Left ventricle myocardium inferior (tissue), 1 donor: ENCODE measurements at places on chromosomes 12 and 14.

DNA sequence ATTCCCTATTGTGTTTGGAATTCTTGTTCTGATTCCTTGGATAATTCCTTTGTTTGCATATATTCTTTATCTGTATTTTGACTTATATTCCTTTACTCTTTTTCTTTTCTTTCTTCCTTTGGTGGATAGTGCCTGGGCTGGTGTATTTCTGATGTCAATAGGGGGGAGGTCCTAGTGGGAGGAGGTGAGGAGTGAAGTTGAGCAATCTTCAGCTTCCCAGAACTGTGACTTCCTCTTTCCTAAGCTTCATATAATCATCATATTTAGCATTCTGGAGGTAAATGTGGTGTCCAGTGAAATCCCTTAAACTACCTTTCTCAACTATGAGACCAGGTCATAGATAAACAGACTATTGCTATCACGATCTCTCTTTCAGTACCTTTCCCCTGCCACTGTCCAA, 29.6 kb upstream of the TBPL2 start:
- DNase-seq: no peak

DNA sequence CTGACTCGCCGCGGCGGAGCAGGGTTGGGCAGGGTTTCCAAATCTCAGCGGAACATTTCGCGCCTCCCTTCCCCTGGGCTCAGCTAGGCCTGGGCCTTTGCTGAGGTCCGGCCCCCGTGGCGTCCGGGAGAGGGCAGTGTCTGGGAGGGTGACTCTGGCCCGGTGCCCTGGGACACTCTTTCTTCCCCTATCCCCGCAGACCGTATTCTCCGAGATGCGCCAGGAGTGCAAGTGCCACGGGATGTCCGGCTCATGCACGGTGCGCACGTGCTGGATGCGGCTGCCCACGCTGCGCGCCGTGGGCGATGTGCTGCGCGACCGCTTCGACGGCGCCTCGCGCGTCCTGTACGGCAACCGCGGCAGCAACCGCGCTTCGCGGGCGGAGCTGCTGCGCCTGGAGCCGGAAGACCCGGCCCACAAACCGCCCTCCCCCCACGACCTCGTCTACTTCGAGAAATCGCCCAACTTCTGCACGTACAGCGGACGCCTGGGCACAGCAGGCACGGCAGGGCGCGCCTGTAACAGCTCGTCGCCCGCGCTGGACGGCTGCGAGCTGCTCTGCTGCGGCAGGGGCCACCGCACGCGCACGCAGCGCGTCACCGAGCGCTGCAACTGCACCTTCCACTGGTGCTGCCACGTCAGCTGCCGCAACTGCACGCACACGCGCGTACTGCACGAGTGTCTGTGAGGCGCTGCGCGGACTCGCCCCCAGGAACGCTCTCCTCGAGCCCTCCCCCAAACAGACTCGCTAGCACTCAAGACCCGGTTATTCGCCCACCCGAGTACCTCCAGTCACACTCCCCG, 3.0 kb downstream of the WNT1 start:
- DNase-seq: no peak

- peak; percentile 77 for DNase-seq
Observed at GRCh38 chr14:58752771-58753201, 115.0 kb downstream of the DACT1 start.

GRCh38 chr14:74915826-74916225, 7.2 kb downstream of the RPS6KL1 start:
- no peak for DNase-seq

DNA sequence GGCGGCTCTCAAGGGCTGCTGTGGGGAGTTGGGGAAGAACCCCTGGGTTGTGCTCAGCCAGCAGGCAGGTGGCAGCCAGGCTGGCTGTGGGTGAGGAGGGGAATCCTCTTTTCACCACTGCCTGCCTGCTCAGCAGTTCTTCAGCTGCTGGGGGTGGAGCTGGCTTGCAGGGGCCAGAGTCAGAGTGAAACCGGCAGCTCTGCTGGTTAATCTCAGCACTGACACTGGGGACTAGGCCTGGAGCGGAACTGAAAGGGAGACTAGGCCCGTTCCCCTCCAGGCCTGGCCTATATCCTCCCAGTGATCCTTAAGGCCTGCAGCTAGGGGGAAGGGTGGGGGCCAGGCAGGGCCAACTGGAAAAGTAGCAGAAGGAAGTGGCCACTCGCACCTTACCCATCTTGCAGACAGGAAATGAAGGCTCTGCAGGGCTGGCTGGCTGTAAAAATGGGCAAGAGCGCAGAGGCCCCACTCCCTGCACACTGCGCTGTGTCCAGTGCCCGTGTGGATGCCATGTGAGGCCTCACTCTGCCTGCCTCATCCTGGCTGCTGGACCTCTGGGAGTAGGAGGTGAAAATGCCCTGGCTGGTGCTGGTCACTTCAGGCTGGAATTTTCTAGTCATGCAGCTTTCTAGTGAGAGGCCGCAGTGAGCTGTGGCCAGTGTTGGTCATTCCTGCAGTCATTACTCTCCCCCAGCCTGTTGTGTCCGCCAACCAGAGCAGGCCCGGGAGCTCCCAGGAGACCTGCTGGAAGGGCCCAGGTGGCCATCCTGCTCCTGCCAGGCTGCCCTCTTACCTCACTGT, 39.4 kb downstream of the SH2B3 start:
- peak; percentile 69 for DNase-seq

DNA sequence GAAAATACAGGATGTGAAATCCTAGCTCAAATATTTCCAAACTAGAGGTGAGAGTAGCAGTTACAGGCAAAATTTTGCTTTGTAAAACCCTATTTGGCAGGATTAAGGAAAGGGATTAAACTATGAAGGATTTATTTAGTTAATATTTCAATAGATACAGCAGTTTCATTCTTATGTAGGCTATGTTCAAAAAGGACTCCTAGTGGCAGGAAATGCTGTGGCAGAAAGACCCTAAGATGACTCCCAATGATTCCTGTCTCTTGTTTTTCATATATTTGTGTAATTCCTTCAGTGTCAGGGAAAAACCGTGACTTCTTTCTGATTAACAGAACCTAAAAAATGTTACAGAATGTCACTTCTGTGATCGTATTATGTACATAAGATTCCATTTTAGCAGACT, 299.5 kb upstream of the RPL10L start:
- no peak for DNase-seq

DNA sequence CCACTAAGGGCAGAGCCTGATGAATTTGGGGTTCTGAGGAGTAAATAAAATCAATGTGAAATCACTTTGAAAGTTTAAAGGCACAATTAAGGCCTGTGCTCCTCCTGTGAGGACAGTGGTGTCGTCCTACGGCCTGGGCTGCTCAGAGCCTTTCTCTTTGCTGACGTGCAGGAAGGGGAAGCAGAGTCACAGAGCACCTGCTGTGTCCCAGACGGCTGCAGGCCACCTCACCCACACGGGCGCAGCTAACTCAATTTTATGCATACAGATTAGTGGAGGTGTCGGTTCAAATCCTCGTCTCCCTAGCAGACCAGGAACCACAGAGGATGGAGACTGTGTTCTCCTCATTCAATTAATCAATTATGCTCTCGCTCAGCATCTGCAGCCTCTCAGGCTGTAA, 11.4 kb upstream of the DLK1 start:
- DNase-seq: no peak

DNA sequence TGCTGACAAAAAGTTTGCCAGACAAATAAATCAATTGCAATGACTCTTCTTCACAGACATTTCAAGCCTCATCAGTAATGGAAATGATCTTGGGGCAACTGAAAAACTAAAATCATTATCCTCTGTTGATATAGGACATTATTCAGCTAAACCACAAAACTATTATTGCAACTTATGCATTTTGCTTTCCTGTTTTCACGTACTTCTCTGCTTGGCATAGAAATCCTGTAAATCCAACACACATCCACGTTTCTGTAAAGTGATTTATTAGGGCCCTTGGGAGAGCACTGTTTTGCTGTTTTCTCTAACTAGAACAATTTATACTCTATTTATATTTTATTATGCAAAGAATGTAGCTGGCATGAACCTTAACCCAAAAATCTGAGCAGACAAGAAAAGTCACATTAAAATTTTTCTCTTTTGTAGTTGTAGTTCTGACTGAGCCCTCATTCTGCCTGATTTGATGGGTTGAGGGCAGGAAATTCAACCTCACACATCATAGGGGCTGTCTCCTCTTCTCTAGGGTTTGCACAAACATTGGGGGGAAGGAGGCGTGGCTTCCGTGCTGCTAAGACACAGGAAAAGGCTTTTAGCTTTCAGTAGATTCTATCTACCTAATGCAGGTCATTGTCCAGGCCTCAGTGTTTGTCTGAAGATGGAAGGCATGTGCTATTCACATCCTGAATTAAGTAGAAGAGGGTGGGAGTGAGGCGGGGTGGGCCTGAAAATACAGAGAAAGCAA, 11.5 kb upstream of the NUP107 start:
- DNase-seq: no peak

- no peak for DNase-seq
Observed at GRCh38 chr12:116642683-116643082, 83.5 kb downstream of the MAP1LC3B2 start.

DNA sequence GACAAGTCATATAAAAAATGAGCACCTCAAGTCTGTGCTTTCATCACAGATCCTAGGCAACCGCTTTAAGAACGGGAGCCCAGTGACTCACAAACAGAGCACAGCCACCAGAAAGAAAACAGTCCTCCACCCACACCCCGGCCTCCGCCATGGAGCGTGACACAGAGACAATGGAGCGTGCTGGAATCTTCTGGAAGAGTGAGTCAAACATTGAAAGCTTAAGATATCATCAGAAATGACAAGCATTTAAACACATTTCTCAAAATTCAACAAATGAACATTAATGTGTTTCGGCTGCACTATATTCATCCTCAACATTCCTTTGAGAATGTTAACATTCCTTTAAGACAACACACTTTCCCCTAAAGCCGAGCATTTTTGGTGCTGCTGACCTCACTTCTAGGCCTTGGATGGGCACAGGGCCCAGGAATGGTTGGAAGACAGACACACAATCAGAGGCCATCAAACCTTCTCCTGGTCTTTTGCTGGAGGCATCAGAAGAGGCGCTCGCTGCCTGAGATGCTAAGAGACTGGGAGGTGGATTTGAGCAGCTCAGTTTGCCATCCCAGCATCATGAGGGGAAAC, 23.6 kb upstream of the TMEM132D start:
- no peak for DNase-seq

DNA sequence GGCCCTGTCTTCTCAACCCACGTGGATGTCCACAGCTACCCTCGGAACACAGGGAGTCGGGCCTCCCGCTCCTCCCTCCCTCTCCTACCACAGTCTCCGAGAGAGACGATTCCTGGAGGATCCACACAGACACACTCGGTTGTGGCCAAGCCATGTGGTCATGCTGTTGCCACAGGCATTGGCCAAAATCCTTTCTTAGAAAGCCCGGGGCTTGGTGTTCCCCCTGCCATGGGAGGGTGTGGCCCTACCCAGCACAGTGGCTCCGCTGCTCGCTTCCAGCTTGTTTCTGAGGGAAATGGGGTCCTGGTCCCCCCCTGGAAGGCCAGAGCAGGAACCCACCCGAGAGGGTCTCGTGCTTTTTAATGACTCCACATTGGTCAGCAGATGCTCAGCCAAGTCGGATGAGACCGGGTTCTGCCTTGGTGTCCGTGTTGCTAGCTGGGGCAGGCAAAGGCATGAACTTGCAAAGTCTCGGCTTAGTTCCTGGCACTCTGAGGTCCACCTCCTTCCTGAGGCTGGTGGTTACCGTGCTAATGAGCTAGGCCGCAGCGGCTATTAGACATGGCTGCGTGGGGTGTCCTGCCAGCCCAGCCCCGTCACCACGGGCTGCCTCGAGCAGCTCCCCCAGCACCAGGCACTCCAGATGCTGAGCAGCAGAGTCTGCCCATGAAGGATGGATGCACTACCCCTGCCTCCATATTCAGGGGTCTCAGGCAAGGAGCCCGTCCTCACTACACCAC, 46.8 kb upstream of the MEG3 start:
- no peak for DNase-seq

DNA sequence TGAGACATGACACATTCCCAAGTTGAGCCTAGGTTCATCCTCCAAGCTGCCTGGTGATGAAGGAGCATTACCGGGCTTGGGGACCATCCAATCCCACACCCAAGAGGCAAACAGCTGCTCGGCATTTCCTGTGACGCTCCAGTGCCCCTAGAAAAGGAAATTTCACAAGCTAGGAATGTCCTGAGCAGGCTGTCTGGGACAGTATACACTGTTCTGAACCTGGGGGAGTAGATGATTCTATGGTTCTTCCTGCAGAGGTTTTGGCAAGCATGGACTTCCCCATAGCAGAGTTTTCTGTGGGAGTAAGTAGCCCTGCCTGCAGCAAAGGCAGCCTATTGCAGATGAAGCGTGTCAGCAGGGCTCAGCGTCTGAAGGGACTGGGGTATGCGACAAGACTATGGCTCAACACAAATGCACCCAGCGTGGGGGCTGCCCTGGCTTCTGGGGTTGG, 47.4 kb upstream of the SRSF5 start:
- DNase-seq: peak; percentile 50

GRCh38 chr14:56394826-56395530, 184.6 kb upstream of the TMEM260 start:
- DNase-seq: no peak

DNA sequence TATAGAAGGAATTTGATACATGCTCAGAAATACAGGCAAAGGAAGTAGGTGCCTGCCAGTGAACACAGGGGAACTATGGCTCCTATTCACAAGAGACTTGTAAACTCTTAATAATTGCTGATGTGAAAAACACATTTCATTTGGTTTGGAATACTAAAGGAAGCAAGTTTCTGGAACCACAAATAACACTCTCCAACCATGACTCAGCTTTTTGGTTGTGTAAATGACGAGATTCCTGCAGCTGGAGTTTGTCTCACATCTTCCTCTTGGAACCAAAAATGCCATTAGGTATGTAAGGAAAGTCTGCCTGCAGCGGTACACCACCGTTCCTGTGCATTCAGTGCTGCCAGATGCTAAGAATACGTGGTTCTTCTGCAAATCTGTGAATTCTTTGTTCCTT, 4.5 kb upstream of the OR11H6 start:
- DNase-seq: no peak

DNA sequence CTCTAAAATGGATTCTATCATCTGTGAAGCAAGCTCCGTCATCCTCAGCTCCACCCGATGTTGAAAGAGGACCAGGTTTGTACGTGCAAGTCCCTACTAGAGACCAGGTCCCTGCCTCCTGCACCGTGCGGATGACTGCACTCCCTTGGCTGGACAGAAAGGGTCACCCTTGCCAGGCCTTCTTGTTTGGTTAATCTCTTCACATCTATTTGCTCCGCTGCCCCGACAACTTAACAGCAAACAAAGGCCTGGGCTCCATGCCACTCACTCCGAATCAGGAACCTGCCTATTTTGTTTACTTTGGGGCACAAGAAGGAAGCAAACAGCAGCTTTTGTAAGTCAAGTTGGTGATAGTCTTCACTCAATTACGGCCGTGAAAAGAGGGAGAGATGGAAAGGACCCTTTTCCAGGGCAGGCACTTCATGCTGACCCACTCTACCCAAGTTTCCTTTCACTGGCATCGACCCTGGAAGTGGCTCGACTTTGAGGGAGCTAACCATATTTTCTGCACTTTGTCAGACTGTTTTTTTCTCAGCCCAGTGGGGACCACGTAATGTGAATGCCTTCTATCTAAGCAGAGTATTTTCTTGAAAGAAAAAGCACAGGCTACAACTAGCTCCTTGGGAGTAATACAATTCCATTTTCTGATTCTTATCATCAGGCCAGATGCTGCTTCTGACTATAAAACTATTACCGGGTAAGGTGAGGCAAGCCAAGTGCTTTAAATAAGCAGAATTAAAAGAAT, 202.6 kb downstream of the FOXN3 start:
- DNase-seq: peak; percentile 73
